ENCODE measurements at places on chromosomes 7 and 10.

GRCh38 chr10:129935867-129936152 is 28.3 kb downstream of the EBF3 start:
- DNase-seq = no peak

DNA sequence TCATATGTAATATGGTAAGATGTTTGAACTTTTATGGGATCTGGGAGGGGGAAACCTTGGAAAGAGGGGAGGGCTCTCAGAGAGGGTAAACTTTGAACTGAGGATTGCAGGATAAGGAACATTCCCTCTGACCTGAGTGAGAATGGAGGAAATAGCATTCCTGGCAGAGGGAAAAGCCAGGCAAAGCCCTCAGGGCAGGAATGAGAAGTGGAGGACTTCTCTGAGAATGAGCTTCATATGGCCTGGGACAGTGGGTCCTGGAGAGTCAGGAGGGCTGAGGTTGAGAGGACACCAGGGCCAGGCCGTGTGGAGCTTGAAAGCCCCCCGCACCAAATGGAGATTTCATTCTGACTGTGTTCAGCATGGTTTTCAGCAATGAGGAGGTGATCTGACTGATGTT is 34.2 kb downstream of the NPVF start:
- no peak for DNase-seq

- no peak for DNase-seq
These were observed 96.2 kb upstream of the AMPH start for GRCh38 chr7:38727184-38727940.

DNA sequence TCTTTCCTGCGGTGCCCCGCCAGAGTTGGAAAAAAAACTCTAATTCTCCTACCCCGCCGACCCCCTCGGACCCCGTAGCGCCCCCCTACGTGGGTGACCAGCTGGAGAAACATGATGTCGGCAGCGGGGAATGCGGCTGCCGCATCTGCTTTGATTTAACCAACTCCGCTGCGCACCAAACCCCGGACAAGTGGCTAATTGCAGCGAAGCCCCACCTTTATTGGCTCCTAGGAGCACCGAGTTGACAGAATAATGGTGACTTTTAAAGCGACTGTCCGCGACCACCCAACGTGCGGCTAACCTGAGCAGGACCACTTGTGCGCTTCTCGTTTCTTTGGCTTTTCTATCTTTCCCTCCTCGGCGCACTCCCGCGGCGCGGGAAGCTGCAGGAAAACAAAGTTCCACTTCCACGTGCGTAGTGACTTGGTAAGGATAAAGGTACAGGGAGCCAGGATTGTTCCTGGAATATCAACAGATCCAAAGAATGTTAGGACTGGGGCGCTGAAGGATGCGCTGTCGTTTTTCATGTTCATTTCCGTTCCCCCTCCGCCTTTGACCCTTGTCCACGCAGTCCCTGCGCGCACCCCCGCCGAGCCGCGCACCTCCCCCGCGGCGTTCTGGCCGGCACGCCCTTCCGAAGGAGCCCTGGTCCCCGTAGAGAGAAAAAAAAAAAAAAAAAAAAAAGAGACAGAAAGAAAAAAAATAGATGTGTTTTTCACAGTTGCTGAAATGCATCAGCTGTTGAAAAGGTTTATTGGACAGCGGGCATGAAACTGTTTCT is 1.4 kb downstream of the WNT16 start:
- DNase-seq = no peak

DNA sequence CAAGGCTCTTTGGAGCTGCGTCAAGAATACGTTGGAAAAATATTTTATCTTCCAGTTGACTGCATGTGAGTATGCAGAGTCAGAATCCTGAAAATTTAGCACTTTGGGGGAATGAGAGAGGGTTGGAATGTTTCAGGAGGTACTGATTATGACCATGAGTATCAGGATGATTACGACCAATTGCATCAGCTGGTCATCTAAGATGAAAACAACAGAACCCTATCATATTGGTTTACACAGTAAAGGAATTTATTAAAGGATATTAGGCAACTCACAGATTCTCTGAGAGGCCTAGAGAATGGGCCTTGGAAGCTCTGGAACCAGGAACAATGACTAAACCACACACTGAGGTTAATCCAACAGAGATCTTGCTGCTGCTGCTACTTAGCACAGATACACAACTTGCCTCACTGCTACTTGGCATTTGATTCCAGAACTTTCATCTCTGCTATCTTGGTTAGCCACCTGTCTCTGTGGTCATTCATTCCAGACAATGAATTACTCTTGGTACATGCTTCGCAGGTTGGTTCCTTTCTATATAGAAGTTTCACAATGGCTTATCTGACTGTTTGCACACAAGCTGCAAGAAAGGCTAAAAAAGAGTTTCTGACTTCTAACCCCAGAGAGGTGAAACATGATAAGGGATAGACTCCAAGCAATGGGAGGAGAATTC is 68.0 kb upstream of the CTTNBP2 start:
- DNase-seq = no peak

Data from NCI-H1417 treated with DMSO at 0.1 percent for 48 hours (cell line).